GM12865 (cell line): ENCODE measurements at places on chromosomes 12 and 14.

- peak; percentile 69 for DNase-seq
These were observed 15.4 kb upstream of the TMEM120B start for GRCh38 chr12:121697093-121697698.

- DNase-seq: no peak
These were observed 8.5 kb downstream of the MYH6 start for GRCh38 chr14:23399591-23399990.

- DNase-seq: peak; percentile 99
These were observed at the start of gene ANAPC5 for GRCh38 chr12:121351820-121352681. Gene ANAPC5, minus strand, starts transcription at chr12:121352411. Its CDS starts 71 bp downstream, at chr12:121352340.

- no peak for DNase-seq
These were observed 66.3 kb downstream of the MBIP start for GRCh38 chr14:36254020-36254624.

DNA sequence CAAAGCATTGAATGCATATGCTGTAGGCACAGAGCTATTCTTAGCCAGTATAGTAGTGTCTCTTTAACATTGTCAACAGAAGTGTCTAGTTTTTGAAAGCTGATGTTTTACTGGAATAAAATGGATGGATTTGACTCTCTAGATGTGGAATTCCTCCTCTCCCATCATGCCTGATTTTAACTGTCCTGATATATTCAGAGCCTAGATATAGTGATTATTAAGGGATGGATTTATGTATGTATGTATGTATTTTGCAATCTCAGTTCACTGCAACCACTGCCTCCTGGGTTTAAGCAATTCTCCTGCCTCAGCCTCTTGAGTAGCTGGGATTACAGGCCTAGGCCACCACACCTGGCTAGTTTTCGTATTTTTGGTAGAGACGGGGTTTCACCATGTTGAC, 144.8 kb upstream of the NAV3 start:
- no peak for DNase-seq

- DNase-seq: no peak
These were observed 296.2 kb upstream of the PPFIA2 start for GRCh38 chr12:82055391-82055790.

- DNase-seq: no peak
These were observed 7.4 kb upstream of the IGFBP6 start for GRCh38 chr12:53090105-53090504.

GRCh38 chr12:94427501-94428381, 31.9 kb downstream of the CEP83 start:
- DNase-seq: peak; percentile 56

DNA sequence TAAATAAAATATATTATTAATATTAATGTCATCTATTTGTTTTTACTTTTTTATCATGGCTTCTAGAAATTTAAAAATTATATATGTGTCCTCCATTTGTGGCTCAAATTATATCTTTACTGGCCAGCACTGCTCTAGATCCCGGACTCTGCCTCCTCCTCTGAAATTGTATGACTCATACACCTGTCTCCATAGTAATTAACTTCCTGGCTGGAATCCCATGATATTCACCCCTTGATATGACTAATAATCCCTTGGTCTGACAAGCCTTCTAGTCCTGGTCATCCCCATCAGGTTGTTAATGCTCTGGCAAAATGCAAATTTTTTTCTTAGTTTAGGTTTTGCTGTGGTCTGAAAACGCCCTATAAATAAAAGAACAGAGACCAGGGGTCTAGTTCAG, 116.2 kb downstream of the BMP4 start:
- no peak for DNase-seq

- DNase-seq: no peak
These were observed 1.1 kb downstream of the CCDC85C start for GRCh38 chr14:99602788-99603415.

- DNase-seq: no peak
These were observed 27.9 kb downstream of the ACTN1 start for GRCh38 chr14:68951035-68951797.

DNA sequence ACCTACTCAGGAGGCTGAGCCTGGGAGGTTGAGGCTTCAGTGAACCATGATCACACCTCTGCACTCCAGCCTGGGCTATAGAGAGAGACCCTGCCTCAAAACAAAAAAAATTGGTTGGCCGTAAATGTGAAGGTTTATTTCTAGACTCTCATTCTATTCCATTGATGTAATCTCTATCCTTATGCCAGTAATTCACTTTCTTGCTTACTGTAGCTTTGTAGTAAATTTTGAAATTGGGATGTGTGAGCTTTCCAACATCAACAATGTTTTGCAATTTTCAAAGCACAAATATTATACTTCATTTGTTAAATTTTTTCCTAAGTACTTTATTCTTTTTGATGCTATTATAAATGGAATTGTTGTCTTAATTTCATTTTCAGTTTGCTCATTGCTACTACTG, 24.6 kb downstream of the LIN52 start:
- no peak for DNase-seq

GRCh38 chr12:116188581-116188980, 88.9 kb downstream of the MED13L start:
- no peak for DNase-seq

GRCh38 chr12:48936379-48936979, 11.2 kb upstream of the FKBP11 start:
- peak; percentile 76 for DNase-seq

- DNase-seq: no peak
These were observed 16.0 kb upstream of the CDK17 start for GRCh38 chr12:96416033-96416799.

DNA sequence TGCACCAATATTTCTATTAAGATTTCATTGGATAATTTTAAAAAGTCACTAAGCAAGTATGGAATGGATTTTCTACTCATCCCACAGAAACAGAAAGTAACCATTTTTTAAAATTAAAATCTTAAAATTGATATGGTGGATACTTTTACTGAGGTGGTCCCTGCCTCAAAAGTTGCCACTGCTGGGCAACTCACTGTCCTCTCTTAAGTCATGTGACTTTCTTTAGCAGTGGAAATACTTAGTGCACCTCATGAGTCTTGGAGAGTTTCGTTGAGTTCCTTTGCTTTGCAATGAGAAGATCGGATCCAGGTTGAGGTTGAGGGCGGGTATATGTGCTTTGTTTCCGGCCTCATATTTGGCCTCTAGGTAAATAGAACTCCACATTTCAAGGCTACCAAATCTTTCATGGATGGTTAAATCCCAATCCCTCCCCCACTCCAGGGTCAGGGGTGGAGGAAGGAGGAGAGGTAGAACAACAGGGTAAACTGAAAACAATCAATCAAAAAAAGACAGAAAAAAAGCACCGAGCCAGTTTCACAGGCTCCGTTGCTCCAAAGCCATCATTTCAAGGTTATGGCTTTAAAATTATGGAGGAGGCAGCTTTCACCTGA, 39.5 kb upstream of the DUSP6 start:
- no peak for DNase-seq

- no peak for DNase-seq
These were observed 30.8 kb upstream of the SOCS2 start for GRCh38 chr12:93541578-93542225.

DNA sequence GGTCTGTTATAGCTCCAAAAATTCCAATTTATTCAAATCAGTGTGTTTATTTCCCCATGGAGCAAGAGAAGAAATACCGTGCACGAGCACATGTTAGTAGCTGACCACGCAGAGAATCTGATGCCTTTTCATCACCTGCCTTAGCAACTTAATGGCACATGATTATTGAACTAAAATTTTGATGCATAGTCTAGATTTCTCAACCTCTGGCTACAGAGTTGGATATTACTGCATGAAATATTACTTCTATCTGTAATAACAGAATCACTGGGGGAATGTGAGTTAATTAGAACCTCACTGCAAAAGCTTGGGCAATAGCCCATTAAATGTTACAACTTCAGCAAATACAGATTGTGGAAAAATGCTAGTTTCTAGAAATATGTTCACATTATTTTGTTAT, 335.8 kb downstream of the FLRT2 start:
- DNase-seq: no peak

GRCh38 chr12:115155665-115156645, 472.0 kb upstream of the TBX3 start:
- DNase-seq: no peak

DNA sequence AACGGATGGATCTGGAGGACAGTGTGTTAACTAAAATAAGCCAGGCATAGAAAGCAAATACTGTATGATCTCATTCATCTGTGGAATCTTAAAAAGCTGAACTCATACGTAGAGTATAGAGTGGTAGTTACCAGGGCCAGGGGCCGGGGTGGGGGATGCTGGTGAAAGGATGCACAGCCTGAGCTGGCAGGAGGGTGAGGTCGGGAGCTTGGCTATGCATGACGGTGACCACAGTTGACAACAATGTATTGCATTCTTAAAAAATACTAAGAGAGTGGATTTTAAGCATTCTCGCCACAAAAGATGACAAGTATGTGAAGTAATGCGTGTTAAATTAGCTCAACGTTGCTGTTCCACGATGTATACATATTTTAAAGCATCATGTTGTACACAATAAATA, 351.3 kb downstream of the TMEM121 start:
- no peak for DNase-seq

DNA sequence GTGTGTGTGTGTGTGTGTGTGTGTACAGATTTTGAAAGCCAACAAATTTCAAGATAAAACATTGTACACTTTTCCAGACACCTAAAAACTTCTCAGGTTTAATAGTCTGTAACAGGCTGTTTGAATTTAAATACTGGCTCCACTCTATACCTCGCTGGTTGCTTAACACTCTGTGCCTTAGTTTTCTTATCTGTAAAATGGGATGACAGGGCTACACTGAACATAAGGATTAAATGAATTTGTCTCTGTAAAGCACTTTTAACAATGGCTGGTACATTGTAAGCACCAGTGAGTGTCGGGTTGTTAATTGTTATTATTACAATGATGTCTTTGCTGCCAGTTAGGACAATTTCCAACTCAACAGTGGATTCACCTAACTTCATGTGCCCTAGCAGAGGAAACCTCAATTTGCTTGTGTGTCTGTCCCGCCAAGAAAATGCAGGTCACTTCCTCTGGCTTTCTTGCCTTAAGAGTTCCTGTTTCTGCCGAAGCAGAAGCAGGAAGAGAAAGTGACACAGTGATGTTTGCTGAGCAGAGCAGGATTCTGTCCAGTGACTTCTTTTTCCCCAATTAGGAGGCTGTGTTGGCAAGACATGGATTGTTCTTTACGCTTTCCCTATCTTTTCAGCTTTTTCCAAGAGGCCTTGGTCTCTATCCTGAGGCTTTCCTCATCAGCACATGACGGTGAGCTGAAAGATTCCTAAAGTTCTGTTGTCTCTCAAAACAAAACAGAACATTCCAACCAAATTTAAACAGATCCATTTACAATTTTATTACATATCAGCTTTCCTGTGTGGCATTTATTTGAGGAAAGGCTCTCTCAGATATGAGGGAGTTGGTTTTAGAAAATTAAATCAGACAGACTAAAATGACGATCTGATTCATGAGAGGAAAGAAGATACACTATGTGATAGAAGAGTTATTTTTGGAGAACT, 154.1 kb upstream of the ATP2B1 start:
- peak; percentile 92 for DNase-seq

DNA sequence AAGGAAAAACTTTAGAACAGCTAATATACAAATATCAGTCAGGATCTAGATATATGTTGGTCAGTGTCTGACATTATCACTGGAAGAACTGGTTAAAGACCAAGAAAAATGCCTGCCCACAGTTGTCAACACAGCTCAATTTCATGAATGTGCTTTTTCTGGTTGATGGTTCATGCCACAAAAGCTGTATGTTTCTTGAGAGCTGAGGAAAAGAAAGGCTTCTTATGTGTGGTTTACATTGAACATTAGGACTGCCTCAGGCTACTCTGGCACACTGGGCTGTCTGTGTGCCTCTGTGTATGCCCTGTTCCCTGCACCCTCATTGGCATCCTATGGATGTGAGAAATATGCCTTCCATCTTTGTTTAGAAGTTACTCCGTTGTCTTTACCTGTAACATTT, 218.8 kb upstream of the RGS6 start:
- no peak for DNase-seq

- no peak for DNase-seq
These were observed 82.5 kb downstream of the LMO3 start for GRCh38 chr12:16523284-16523950.

GRCh38 chr12:122080149-122081082, 1.9 kb downstream of the MLXIP start:
- no peak for DNase-seq

DNA sequence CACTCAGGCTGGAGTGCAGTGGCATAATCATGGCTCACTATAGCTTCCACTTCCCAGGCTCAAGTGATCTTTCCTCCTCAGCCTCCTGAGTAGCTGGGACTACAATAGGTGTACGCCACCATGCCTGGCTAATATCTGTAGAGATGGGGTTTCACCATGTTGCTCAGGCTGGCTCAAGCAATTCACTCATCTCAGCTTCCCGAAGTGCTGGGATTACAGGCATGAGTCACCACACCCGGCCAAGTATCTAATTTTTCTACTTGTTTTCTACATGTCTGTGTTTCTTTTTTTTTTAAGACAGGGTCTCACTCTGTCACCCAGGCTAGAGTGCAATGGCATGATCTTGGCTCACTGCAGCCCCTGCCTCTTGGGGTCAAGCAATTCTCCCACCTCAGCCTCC, 119.7 kb upstream of the MED13L start:
- DNase-seq: no peak

DNA sequence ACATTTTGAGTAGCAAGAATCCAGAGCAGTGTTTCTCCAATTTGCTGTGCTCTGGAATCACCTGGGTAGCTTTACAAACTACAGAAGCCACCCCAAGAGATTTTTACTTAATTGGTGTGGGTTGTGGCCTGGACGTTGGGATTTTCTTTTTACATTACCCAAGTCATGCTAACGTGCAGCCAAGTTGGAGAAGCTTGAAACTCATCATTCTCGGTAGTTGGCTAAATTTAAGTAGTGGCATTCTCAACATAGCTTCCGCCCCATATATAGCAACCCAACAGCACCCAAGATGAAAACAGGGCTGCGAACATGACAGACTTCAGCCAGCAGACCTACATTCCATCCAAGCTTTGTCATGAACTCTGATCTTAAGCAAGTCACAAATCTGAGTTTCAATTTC, 25.0 kb downstream of the DAD1 start:
- peak; percentile 89 for DNase-seq

DNA sequence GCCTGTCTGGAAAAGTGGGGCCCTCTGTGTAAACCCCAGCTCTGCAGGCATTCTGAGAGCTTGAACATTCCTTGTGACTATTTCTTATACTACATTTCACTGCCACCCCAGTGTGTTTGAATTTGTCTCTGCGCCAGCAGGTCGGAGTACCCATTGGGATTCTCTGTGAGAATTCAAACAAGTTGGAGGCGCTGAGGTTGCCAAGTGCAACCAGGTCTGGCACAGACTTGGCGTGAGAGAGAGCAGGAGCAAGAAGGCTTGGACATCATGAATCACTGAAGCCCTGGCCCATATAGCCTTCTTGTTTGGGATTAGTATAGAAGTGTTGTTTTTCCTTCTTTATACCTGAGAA, 33.0 kb upstream of the ATP2A2 start:
- no peak for DNase-seq
